H4 (cell line): ENCODE measurements at places on chromosomes 2 and 18. TPM values are rescaled to one million over a fixed set of nuclear protein-coding genes. Genes with fewer than 3 reads are reported as not detected.

GRCh38 chr18:13131283-13131682 is 87.3 kb upstream of the LDLRAD4 start:
- DNase-seq: no peak

GRCh38 chr2:112692918-112693317 is 27.9 kb upstream of the NT5DC4 start:
- DNase-seq: no peak

- DNase-seq: no peak
Observed at GRCh38 chr18:75116809-75117208, 92.1 kb downstream of the PTGR3 start.

GRCh38 chr2:238290715-238291549 is 2.5 kb upstream of the PER2 start:
- no peak for DNase-seq

DNA sequence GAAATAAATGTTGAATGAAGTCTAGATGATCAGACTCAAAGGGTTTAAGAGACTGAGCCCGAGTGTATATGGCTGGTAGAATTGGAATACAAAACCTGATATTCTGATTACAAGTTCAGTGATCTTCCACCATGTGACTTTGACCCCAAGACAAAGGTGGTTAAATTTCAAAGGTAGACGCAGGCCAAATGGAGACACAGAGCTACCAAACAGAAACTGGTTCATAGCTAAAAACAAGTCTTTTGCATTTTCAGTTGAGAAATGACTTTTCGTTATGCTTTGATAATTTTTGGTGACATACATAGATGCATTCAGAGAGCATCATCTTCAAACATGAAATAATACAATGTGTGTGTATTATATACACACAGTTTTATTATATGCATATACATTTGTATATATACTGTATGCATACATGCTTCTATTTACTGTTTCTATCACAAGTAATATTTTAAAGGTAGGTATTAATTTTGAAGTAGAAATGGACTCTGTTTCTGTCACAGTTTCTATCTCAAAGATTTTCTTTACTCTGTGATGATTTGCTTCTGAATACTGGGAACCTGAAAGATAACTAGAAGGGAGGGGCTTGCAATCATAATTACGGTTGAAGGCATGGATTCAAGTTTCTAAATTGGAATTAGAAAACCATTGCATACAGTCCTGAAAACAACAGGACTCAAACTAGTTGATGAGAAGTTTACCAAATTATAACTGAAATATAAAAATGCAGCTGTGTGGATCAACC is 142.3 kb downstream of the ABCA12 start:
- no peak for DNase-seq

DNA sequence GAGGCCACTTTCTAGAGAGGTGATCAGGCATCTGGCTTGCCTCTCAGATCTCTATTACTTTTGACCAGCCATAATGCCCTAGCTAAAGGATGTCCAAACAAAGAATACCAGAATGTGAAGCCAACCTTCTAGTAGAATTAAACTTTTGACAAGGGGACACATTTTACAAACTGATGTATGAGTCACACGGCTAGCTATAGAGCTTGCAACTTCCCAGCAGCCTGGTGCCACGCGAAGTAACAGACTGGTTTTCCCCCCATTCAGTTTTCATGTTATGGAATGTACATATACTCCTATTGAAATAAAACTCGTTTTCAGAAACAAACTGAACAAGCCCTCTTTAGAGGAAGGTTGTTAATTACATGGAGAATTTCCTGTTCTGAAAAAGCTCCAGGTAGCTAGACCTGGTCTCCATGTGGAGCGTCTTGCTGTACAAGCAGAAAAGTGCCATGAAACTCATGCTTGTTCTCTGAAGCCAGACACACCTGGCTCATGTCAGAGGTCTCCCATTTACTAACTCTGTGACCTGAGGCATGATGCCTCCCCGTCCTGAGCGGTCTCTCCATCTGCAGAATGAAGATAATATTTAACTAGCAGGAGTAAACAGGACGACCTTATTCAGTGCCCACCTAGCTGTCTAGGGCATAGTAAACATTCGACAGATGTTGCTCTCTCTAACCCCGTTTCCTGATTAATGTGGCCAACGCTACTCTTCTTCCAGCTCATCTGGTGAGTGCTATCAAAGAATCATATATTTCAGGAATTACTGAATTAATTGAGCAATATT is 81.5 kb upstream of the MAP3K20 start:
- DNase-seq: no peak

DNA sequence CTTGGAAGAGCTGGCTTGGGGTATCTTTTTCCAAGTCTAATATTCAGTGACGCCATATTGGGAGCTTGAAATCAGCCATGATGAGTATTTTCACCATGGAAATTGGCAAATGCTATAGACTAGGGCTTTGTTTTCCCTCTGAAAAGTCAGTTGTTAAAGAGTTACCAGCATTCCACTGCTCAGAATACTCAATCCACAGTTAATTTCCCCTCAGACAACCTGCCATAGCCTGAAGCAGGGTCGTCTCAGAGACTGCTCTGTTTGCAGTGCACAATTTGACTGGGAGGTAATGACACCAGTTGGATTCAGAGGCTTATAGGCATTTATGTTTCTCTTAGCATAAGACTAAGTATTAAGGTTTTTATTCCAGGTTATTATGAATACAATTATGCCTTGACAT is 35.5 kb upstream of the TMEM200C start:
- DNase-seq: no peak

DNA sequence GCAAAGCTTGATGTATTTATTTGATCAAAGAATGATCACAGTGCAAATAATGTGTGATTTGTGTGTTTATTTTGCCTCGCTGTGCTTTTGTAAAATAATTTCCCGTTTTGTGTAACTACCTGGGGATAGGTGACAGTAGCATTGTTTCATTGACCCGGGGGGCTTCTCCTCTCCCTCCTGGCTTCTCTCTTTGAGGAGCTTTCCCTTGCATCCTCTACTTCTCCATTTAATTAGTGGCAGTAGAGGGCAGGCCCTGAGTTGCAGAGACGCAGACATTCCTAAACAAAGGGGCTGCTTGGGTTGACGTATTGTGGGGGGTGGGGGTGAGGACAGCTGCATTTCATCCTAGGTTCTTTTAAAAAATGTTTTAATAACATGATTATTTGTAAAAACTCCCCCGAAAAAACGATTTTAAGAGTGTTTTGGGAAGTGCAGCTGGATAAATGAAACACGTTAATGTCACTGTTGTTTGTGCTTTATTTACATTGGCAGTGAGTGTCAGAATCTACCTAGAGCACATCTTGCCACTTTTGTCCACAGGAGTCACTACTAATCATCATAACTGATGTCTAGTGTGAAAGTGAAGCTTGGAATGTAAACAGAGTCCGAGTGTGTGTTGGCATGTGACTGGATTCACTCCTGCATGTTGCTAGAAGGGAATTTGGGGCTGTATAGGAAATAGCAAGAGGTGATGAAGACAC is 2.2 kb downstream of the NEDD4L start:
- DNase-seq: no peak

DNA sequence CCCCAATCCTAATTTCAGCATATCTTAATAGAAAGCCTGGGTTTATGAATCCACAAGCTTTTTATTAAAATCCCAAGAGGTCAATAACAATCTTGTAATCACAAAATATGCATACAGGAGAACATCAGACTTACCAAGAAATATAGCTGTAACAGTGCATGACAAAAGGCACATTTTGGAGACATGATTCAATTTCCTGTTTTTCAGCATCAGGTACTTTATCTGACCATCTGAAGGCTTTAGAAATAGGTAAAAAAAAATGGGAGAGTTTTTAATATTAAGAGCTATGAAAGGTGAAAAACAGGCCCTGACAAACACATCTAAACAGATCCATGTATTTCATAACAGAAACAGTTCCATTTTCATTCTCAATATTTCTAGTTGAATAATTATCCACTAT is 89.9 kb upstream of the EFEMP1 start:
- DNase-seq: no peak

DNA sequence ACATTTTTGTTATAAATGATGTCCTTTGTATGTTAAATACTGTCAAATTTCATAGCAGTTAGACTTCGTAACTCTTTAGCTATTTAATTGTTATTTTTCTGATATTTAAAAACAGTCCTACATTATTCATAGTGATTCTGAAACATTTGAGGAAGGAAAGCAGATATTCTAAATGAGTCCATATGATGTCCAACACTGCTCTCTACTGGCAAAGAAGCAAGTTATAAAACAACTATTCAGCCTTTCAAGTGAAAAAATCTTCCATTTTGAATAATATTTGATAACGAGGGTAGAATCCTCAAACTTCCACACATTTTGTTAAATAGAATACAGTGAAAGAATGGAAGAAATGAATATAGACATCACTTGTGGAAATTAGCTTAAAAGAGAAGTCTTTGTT is 220.8 kb downstream of the GULP1 start:
- DNase-seq: peak; percentile 73

- no peak for DNase-seq
Observed at GRCh38 chr2:6845903-6846302, 19.8 kb downstream of the CMPK2 start.

DNA sequence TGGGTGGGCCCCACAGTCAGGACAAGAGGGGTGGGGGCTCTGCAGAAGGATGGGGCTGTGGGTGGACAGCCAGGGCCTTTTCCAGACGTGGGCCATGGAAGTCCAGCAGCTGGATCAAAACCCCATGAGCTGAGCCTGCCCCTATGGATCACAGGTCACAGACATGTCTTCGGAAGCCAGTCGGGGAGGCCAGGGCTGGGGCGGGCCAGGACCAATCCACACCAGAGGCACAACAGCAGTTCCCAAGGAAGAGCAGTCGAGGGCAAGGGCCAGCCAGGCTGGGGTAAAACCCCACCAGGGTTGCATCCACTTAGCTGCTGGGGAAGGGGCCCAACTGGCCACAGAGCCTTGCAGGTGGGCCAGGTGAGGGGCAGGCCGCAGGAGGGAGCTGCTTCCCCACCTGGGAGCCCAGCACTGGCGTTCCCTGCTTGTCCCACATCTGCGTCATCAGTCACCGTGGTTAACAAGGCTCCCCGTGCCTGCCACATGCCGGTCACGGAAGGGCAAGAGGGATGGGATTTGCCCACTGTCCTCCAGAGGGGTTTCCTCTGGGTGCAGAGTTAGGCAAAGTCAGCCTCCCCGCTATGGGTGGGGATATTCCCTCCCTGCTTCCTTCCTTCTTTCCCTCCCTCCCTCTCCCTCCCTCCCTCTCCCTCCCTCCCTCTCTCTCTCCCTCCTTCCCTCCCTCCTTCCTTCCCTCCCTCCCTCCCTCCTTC is 46.4 kb upstream of the ODC1 start:
- no peak for DNase-seq

DNA sequence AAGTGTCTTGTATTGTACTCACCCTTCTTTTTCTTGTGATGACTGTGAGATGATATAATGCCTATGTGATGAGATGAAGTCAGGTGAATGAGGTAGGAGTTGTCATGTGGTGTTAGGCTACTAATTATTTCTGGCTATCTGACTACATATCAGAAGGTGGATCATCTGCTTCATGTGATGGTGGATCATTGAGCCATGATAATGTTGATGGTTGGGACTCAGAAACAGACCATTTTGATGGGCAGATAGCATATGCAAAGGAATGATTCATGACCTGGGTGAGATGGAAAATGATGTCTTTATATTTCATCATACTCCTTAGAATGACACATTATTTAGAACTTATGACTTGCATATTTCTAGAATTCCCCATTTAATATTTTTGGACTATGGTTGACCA is 19.5 kb downstream of the ANKRD30B start:
- no peak for DNase-seq

DNA sequence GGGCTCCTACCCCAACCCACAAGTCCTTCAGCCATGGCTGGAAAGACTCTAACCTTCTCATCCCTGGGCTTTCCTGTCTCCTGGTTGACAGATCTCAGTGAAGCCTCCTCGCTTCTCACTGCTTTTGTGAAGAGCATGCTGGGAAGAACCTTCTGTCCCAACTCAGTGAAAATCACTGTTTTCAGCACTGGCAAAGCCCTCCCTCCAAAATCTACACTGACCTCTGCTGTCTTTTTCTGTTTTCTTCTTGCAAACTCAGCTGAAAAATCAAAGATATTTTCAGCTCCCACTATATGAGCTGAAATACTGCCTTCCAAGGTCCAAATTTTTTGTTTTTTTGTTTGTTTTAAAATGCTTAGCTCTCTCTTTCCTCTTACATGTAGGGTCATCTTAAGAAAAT is 266.3 kb upstream of the AGAP1 start:
- no peak for DNase-seq

DNA sequence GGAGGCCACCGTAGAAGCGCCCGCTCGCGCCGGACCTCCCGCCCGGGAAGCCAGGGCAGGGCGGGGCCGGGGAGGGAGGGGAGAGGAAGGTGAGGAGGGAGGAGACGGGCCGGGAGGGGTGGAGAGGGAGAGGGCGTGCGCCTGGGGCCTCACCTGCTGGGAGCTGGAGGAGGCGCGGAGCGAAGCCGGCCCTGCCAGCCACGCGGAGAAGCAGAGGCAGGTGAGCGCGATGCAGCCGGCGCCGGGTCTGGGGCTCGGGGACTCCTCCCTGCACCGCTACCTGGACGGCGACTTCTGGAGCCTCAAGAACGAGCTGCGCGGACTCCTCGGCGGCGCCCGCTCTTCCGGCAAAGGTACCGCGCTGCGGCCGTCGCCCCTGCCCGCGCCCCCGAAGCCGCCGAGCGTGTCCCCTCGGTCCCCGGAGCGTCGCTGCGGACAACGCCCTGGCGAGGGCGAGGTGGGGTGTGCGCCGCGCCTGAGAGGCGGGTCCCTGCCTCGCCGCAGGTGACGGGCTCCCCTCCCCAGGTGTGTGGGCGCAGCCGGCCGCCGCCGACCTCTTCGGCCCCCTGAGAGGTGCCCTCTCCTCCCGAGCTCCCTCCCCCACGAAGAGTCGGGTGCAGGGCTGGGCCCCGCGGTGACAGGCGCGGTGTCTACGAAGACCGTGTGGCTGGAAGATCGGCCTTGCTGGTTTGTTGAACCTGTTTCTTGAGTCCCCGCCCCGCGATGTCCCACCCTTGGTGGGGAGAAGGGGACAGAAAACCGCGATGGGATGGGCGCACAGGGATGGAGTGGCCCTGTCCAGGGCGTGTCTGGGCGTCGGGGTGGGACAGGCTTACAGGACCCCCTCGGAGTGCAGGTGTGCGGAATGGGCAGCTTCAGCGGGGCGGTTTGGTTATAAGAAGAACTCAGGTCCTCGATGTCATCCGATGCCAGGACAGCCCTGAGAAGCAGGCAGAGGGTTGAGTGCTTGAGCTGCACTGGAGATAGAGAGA is at the start of gene ACOXL:
ACOXL (plus strand) TSS at position 152 of the 992 bp plus-strand sequence. CDS start 35,817 bp downstream, outside the sequence.
- DNase-seq: no peak

GRCh38 chr18:70221915-70222278 is 16.4 kb upstream of the RTTN start:
- no peak for DNase-seq

The SCG2 gene
- 0.62 and 1.1 TPM in 2 replicates for total RNA-seq

The C2orf49 gene
- 12.1 and 18.1 TPM in 2 replicates for total RNA-seq

The SERPINB12 gene
- total RNA-seq: not detected in 2 replicates

The CLEC4F gene
- not detected in 2 replicates for total RNA-seq

The RAB3GAP1 gene
- total RNA-seq: 35.4 and 36.8 TPM in 2 replicates
